Activated B cell treated with CpG ODN at 0.5 μM for 24 hours (primary cell): ENCODE measurements at places on chromosomes 6 and 20. TPM values are rescaled to one million over a fixed set of nuclear protein-coding genes. Genes with fewer than 3 reads are reported as not detected.

GRCh38 chr6:65259059-65259458, 448.0 kb downstream of the EYS start:
- no peaks in the 10 kb centered on the region for H3K27me3 ChIP-seq
- no peak overlapping the region for H3K4me3 ChIP-seq
- H3K27ac ChIP-seq: no peak overlapping the region
- no peak for DNase-seq
- H3K36me3 ChIP-seq: no peaks in the 10 kb centered on the region

GRCh38 chr6:43021270-43022047, at the start of gene RRP36:
TSS of gene RRP36 (plus strand) at chr6:43021623. CDS start at chr6:43021655, 32 bp downstream.
- H3K27ac ChIP-seq: peak within 1 kb of the TSS; percentile 84
- peak within 1 kb of the TSS; percentile 97 for H3K4me3 ChIP-seq
- H3K27me3 ChIP-seq: no peaks in the 10 kb centered on the region
- H3K4me1 ChIP-seq: peaks cover 20% of the 10 kb centered on the region
- H3K36me3 ChIP-seq: peaks cover 54% of the 10 kb centered on the region

DNA sequence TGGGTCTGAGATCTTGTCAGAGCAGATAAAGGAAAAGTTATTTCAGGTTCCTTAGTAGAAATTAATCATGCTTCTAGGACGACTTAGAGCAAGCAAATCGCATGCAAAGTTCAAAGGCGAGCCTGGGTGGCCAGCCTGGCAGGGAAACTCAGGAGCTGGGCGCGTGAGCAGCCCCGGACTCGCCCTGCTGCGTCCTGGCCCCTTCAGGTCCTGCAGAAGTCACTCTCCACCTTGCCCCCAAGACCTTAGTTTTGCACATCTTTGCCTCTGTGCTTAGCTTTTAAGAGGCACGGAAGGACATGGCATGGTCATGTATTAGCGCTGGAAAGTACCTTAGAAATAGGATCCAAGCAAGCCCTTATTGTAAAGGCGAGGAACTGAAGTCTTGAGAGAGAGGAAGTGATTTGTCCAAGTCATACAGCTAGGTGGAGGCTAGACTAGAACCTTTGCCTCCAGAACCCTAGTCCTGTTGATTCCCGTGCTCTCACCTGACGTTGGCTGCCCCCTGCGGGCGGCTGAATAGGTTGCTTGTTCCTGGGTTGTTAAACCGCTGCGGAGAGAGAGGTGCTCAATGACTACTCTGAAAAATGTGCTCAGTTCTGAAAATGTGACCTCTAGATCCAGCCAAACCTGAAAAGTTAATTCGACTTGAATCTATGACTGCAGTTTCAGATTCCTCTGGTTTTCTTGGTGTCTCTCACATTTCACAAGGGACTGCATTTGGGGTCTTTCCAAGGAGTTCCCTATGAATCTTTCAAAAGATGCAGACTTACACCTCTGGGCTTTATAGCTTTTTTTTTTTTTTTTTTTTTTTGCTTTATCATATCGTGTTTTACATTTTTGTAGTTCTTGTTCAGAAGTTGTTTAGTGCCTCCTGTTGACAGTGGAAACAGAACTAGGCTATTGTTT, 2.7 kb downstream of the MYB start:
- peak; percentile 48 for DNase-seq
- no peaks in the 10 kb centered on the region for H3K27me3 ChIP-seq
- peaks cover 30% of the 10 kb centered on the region for H3K4me1 ChIP-seq
- H3K27ac ChIP-seq: peak overlapping the region; percentile 57
- peaks cover 3% of the 10 kb centered on the region for H3K36me3 ChIP-seq
- peak overlapping the region; percentile 87 for H3K4me3 ChIP-seq

DNA sequence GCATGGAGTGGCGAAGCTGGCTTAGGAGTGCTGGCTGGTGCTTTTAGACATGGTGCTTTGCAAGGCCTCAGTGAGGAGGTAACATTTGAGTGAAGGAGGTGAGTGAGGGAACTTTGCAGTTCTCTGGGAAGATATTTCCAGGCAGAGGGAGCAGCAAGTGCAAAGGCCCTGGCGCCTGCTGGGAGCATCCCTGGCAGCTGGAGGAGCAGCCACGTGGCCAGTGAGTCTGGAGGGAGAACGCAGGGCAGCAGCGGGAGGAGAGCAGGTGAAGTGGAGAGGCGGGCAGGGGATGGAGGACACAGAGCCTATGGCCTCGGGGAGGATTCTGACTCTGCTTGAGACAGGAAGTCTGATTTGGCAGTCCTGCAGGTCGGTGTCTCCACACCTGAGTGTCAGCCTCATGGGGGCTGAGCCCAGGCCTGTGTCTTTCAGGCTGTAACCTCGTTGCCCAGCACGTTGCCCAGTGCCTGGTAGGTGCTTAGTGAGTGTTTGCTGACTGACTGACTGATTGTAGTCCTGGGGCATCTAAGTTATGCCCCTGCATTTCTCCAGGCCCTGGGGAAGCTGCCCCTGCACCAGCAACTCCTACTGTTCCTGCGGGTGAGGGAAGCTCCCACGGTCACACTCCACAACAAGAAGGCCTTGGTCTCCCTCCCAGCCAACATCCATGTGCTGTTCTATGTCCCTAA, 11.0 kb upstream of the BPIFB4 start:
- H3K36me3 ChIP-seq: no peaks in the 10 kb centered on the region
- DNase-seq: no peak
- no peaks in the 10 kb centered on the region for H3K27me3 ChIP-seq
- H3K4me3 ChIP-seq: no peak overlapping the region
- H3K27ac ChIP-seq: no peak overlapping the region
- no peaks in the 10 kb centered on the region for H3K4me1 ChIP-seq

GRCh38 chr20:51616060-51616459, 73.5 kb upstream of the NFATC2 start:
- no peak overlapping the region for H3K27ac ChIP-seq
- peaks cover 12% of the 10 kb centered on the region for H3K27me3 ChIP-seq

GRCh38 chr6:75613056-75613501, 11.4 kb downstream of the SENP6 start:
- peaks cover 9% of the 10 kb centered on the region for H3K36me3 ChIP-seq
- H3K27me3 ChIP-seq: no peaks in the 10 kb centered on the region

- no peaks in the 10 kb centered on the region for H3K36me3 ChIP-seq
- no peak for DNase-seq
- no peak overlapping the region for H3K4me3 ChIP-seq
- H3K27ac ChIP-seq: no peak overlapping the region
- no peaks in the 10 kb centered on the region for H3K4me1 ChIP-seq
These were observed 176.6 kb upstream of the PTPRK start for GRCh38 chr6:128696691-128697689.

GRCh38 chr6:149468179-149468578, 16.6 kb downstream of the ZC3H12D start:
- H3K27me3 ChIP-seq: no peaks in the 10 kb centered on the region
- DNase-seq: peak; percentile 37
- H3K36me3 ChIP-seq: peaks cover 75% of the 10 kb centered on the region
- peak overlapping the region; percentile 83 for H3K4me3 ChIP-seq
- H3K27ac ChIP-seq: peak overlapping the region; percentile 95
- H3K4me1 ChIP-seq: peaks cover 95% of the 10 kb centered on the region

DNA sequence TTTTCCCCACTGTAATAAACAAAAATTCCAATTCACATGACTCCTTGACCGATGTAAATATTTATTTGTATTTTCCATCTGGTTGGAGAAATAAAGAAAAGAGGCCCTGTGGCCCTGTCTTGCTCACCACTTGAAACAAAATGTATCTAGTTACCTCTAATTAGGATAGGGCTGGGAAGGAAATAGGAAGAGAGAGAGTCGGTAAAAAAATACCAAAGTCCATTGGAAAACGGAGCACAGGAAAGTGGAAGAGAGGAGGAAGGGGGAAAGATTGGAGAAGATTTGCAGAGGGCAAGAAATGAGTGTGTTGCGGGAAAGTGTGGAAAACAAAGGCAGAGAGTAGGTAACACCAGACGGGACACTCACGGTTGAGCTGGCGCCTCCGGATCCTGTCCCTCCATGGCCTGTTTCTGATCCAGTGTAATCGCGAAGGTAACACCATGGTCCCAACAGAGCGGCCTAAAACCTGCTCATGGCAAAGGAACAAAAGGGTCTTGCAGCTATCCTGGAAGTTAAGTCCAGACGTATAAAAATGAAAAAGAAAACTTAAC, 105.8 kb upstream of the RIPOR2 start:
- peak overlapping the region; percentile 99 for H3K4me3 ChIP-seq
- peak overlapping the region; percentile 96 for H3K27ac ChIP-seq
- H3K4me1 ChIP-seq: peaks cover 87% of the 10 kb centered on the region
- H3K36me3 ChIP-seq: peaks cover 47% of the 10 kb centered on the region
- no peaks in the 10 kb centered on the region for H3K27me3 ChIP-seq

DNA sequence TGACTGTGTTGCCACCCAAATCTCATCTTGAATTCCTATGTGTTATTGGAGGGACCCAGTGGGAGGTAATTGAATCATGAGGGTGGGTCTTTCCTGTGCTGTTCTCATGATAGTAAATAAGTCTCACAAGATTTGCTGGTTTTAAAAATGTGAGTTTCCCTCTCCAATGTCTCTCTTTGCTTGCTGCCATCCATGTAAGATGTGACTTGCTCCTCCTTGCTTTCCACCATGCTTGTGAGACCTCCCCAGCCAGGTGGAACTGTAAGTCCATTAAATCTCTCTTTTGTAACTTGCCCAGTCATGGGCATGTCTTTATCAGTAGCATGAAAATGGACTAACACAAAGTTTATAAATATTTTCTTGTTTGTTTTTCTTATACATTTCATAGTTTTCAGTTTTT, 990.5 kb upstream of the CITED2 start:
- no peaks in the 10 kb centered on the region for H3K4me1 ChIP-seq
- H3K27me3 ChIP-seq: no peaks in the 10 kb centered on the region
- H3K36me3 ChIP-seq: no peaks in the 10 kb centered on the region
- no peak overlapping the region for H3K27ac ChIP-seq

DNA sequence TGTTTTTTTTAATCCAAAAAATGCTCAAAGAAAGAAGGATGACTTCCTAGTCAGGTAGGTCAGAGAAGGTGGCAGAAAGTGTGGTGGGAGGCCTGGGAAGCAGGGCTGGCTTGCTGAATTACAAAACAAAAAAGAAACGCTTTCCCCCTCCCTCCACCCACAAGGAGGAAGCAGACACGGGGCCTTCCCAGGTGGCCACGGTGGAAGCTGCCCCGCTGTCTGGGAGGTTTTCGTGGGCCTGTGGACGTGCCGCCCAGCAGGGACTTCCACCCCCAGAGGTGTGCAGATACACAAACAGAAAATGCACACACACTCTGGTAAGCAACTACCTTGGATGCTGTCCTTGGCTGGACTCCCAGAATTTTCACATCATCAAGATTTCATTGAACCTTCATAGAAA, 198.2 kb upstream of the CDH4 start:
- no peaks in the 10 kb centered on the region for H3K27me3 ChIP-seq
- no peak overlapping the region for H3K4me3 ChIP-seq
- H3K4me1 ChIP-seq: no peaks in the 10 kb centered on the region
- no peak overlapping the region for H3K27ac ChIP-seq
- H3K36me3 ChIP-seq: no peaks in the 10 kb centered on the region

DNA sequence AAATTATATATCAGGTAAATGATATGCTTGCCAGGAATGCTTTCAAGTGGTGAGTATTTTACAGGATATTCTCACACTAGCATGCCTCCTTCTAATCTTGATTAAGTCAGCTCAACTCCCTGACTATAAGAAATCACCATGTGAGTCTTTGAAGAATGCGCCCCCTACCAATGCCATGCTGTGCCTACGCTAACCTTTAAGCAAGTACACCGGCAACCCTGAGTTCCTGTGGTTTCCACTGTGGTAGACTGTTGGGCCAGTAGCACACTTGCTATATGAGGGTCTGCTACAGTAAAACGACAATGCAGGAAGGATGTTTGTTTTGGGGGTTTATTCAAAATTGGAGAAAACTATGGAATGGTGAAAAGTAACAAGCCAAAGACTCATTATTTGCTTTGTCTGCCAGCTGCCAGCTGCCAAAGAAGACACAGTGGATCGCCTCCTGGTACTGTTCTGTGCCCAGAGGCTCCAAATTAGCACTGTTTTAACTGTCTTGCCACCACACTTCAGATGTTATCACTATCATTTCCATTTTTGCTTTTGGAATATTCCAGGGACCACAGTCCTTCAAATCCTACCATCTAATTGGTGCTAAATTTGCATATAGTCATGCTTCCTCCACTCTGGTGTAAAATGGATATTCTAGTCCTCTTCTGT, 333.5 kb downstream of the RNGTT start:
- H3K27me3 ChIP-seq: no peaks in the 10 kb centered on the region
- no peak overlapping the region for H3K27ac ChIP-seq
- peaks cover 6% of the 10 kb centered on the region for H3K36me3 ChIP-seq
- H3K4me1 ChIP-seq: peaks cover 43% of the 10 kb centered on the region

PRDM13 gene
- total RNA-seq: 0.07 TPM in 1 of 2 replicates, not detected in the other

EYA2 gene
- total RNA-seq: 0.62 and 0.71 TPM in 2 replicates

TBXT gene
- 0.10 and 0.24 TPM in 2 replicates for total RNA-seq

FAM162B gene
- not detected in 2 replicates for total RNA-seq

MARCKS gene
- 94.7 and 100 TPM in 2 replicates for total RNA-seq

RIPOR3 gene
- total RNA-seq: not detected in 2 replicates

SOX18 gene
- total RNA-seq: not detected in 2 replicates

LAMA2 gene
- 0.07 and 0.27 TPM in 2 replicates for total RNA-seq
